ENCODE measurements at places on chromosomes 1 and 21.

DNA sequence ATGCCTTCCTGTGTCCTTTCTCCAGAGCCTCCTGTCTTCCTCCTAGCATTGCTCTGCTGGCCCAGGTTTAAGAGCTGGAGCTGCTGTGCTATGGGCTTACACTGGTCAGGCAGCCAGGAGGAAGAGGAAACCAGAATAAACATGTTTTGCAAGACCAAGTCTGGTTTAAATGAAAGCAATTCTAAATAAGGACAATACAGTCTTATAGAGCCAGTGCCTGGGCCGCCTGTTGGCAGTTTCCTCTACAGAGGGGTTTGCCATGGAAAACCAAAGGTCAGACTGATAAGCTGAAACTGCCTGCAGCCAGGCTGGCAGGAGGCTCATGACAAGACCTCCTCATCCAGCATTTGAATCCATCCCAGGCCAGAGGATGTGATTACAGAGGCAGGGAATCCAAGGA is 92.9 kb upstream of the FGGY start:
- DNase-seq, result no peak

GRCh38 chr1:44523593-44524591 is 118.8 kb downstream of the RNF220 start:
- no peak for DNase-seq

- no peak for DNase-seq
Observed at GRCh38 chr1:215891266-215892057, 324.4 kb downstream of the KCTD3 start.

DNA sequence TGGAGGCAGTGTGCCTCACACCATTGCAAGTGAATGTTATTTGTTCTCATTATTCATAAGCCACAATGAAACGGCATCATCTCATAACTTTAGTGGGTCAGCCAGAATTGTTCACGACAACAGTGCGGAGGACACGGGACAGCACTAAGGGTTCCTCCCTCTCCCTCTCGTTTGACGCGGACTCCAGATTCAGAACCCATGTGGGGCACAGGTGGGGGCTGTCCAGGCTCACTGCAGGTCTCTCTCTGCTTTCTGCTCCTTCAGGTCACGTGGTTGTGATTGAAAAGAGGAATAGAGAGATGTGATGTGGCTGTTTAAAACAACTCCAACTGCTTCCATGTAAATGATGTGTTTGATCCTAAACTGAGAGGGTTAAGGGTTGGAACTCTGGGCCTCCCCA is 13.5 kb downstream of the RUNX1 start:
- DNase-seq, result no peak

GRCh38 chr21:39715804-39716397 is 29.1 kb upstream of the IGSF5 start:
- DNase-seq, result peak; percentile 3

Measured in stimulated activated CD8-positive, alpha-beta memory T cell treated with anti-CD3 and anti-CD28 coated beads, Interleukin-15, amount 100 ng/mL, for 24 hours (primary cell).